ENCODE measurements at places on chromosomes 16 and 17.

GRCh38 chr16:57899771-57900661 is 70.9 kb downstream of the CNGB1 start:
- DNase-seq, result peak; percentile 56

- no peak for DNase-seq
These were observed 55.3 kb downstream of the MYO18A start for GRCh38 chr17:29124925-29125273.

GRCh38 chr16:67546091-67546501 is 16.2 kb upstream of the CTCF start:
- no peak for DNase-seq

- DNase-seq, result no peak
These were observed 124.5 kb downstream of the HS3ST3A1 start for GRCh38 chr17:13477180-13477611.

GRCh38 chr17:12789075-12789480 is 220 bp upstream of the ARHGAP44 start:
- no peak for DNase-seq

- no peak for DNase-seq
These were observed 115.1 kb downstream of the HIC1 start for GRCh38 chr17:2170023-2170422.

DNA sequence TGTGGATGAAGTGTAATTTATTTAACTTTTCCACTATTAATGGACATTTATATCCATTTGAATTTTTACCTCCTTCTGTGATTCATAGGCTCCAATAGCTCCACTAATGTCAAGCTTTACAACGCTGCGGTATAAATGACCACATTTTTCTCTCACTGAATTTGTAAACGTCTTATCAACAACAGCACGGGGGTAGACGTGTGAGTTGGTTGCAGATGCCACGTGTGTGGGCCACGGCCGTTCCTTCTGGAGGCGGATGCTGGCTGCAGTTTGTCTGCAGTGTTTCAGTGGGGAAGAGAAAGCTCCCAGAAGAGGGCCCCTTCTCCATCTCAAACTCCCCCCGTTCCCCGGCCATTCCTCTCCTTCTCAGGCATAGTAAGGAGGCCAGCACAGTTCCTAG is 68.2 kb upstream of the XYLT1 start:
- DNase-seq, result no peak

DNA sequence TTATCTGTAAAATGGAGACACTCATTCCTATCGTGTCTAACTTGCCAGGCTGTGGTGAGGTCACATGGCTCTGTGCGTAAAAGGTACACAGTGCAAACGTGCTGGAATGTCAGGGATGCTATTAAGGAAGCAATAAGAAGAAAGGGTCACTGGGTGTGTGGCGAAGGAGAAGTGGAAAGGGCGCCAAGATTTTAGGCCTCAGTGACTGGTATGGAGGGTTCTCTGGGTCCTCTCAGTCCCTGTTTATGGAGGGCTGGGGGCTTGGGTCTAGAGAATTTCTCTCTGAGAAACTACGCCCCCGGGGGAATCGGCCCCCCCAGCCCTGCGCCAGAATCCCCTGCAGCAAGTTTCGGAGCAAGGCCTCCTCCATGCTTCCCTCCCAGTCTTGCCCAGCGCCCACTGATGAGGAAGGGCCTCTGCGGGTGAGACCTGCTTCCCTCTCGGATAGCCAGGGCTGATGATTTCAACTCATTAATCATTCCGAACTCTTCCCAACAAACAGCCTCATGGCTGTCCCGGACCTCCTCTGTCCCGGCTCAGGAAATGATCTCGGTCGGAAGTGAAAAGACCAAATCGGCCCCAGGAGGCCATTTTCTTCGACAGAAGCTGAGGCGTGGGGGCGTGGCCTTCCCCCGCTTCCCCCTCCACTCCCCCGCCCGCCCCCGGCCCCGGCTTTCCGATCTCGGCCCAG is 1.2 kb upstream of the HEXIM1 start:
- peak; percentile 85 for DNase-seq

DNA sequence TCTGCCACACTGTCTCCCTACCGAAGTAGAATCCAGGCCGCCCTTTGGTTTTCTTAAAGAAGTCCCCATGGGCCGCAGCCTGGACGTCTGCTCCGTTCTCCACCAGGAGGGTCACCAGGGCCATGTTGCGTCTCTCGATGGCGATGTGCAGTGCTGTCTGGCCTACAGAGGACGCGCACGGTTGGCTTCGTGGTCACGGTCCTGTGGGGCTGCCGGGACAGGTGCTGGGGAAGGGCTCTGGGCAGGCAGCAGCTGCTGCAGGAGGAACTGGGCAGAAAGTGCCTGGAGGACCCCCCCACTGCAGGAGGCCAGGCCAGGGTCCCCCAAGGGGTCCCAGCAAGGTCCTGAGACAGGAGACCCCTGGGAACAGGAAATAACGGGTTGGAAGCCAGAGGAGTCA is 19.0 kb downstream of the TRPV1 start:
- no peak for DNase-seq

- DNase-seq, result no peak
These were observed 203.4 kb downstream of the GSG1L start for GRCh38 chr16:27860091-27860490.

- DNase-seq, result no peak
These were observed 10.5 kb downstream of the VASN start for GRCh38 chr16:4381935-4382794.

DNA sequence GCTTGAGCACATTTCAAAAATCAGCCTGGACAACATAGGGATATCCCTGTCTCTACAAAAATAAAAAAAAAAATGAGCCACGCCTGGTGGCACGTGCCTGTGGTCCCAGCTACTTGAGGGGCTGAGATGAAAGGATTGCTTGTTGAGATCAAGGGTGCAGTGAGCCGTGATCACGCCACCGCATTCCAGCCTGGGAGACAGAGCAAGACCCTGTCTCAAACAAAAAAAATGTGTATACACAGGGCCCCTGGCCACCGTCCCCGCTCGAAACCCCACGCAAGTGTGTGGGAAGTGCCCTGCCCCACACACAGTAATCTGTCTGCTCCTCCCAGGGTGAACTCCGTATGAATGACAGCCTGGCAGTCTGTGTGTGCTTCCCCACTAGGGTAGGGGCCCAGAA is 93.0 kb upstream of the RPL38 start:
- no peak for DNase-seq

- DNase-seq, result no peak
These were observed 929 bp downstream of the TMEM11 start for GRCh38 chr17:21212826-21213637.

DNA sequence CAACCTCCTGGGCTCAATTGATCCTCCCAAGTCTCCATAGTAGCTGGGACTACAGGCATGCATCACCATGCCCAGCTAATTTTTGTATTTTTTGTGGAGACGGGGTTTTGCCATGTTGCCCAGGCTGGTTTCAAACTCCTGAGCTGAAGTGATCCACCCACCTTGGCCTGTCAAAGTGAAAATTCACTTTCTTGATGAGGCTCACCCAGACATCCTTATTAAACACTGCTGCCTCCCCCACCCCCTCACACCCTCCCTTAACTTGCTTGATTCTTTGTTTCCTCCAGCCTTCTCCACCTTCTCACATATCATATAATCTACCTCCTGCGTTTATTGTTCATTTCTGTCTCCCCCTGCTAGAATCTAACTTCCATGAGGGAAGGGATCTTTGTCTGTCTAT is 46.0 kb upstream of the TEX2 start:
- DNase-seq, result no peak

- no peak for DNase-seq
These were observed 79.5 kb upstream of the RPL38 start for GRCh38 chr17:74123866-74124444.

- DNase-seq, result no peak
These were observed 21.1 kb upstream of the DOK4 start for GRCh38 chr16:57507136-57508034.

All from Caki2 (cell line).